Occipital lobe (tissue), 3 donors: ENCODE measurements at places on chromosomes 4 and X. TPM values are rescaled to one million over a fixed set of nuclear protein-coding genes. Genes with fewer than 3 reads are reported as not detected.

DNA sequence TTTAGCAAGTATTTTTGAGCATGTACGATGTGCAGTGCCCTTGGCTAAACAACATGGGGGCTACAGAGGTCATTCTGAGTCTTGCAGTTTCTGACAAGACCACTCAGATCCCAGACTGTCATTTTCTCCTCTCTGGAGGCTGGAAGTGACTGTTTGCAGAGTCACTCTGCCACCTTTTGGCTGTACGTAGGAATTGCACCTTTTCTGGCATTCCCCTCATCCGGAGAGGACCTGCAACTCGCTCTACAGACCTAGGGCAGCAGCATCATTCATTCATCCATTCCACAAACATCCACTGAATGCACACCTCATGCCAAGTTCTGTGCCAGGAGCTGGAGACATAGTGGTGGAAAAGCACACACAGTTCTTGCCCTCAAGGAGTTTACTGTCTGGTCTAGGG lies 160.4 kb upstream of the GPR101 start:
- DNase-seq: no peak

DNA sequence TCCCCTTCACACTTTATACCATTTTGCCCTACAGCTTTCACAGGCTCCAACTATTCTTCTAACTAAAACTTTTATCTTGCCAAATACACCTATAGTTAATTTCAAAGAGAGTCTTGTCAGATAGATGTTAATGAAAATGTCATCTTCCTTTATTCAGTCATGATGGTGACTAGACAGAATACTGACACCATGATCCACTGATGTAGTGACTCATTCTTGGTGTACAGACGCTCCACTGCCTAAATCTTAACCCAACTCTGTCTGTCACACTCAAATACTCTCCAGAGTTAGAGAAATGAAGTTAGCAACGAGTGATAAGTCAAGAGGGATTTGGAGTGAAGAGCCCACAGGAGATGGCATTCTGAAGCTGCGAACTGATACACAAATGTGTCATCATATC lies 32.1 kb upstream of the HDAC8 start:
- DNase-seq: no peak

Gene NAP1L3
- 126 TPM for total RNA-seq

- DNase-seq: no peak
These were observed 242.7 kb downstream of the MID1IP1 start for GRCh38 chrX:39043838-39044550.

DNA sequence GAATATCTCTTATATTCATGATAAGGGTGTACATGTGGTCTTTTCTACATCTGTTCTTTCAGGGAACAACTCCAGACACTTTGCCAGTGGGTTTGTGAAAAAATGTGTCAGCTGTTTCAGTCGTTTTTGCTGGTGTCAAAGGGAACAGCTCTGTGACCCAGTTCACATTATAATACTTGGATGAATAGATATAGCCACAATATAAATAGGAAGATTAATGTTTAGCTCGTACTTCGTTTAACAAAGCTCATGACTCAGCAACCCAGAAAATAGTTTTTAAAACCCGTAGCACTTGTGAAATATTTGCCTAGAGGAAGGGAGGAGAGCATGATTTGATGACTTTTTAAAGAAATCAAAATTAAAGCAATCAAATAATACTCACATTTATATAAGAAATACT lies 7.9 kb downstream of the LIAS start:
- DNase-seq: no peak

DNA sequence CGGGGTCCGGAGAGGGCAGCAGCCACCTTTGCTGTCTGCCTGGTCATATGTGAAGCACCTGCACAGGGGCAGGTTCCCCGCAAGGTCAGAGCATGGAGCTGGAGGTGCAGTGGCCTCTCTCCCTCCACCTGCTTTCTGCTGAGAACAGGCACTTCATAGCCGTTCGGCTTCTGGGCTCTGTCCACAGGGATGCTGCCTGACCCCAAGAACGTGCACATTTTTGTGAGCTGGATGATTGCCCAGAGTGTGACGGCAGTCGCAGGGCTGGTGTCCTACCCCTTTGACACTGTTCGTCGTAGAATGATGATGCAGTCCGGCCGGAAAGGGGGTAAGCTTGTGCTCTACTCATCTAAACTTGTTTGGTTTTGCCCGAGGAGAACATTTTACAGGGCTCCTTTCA lies 2.5 kb downstream of the SLC25A4 start:
- DNase-seq: no peak

- no peak for DNase-seq
These were observed 21.1 kb upstream of the SORBS2 start for GRCh38 chr4:185833055-185833598.

DNA sequence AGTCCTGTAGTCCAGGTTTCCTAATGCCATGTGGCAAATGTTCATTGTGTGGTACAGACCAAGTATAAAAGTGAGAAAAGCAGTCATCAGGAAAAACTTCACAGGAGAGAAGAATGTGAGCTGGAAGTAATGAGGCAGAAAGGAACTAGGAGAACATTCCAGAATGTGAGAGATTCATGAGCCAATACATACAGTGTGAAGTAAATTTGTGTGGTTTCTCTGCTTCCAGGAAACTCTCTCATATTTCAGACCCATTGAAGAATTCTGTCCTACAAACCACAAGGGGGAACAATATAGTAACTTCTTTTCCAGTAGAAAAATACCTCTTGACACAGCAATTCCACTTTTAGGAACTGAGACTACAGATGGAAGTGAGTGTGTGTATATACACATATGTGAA lies 136.5 kb downstream of the RNF150 start:
- no peak for DNase-seq

DNA sequence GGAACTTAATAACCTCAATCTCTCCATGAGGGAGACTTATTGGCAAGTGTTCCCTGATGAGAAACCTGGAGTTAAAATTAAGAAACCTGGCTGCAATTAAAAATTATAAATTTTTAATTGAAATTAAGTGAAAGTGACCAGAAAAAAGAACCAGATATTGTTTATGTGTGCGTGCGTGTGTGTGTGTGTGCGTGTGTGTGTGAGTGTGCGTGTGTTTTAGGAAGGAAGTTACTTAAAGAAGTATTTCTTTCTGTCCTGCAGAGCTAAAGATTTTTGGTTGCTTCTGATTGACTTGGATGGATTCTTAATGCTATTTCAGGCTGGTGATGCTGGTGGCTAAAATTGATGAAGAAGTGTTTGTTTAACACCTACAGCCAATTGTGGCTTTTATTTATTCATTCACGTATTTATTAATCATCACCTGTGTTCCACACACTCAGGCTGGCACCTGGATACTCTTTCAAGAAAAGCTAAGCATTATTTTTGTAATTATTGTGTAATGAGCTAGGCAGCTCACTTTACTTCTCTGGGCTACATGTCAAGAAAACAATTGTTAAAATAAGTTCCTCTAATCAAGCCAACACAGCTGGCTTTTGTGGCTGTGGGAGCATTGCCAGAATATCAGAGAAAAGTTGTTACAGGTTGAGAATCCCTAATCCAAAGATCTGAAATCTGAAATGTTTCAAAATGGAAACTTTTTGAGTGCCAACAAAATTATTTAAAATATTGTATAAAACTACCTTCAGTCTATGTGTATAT lies 68.5 kb downstream of the CEP44 start:
- DNase-seq: no peak

DNA sequence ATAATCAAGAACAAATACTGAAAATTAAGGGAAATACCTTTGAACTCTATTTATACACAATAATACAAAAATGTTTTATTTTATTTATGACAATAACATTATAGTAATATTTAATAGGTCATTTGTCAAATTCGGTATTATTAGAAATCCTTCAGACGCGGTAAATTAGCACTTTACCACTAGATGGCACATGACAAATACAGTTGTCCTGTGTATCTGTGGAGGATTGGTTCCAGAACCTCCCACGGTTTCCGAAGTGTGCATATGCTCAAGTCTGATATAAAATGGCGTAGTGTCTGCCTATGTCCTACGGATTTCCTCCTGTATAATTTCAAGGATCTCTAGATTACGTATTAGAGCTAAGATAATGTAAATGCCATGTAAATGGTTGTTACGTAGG lies 8.1 kb upstream of the LINC00632 start:
- DNase-seq: no peak
